ENCODE measurements at places on chromosomes 11 and 22.

GRCh38 chr11:129287920-129288319, 87.7 kb upstream of the BARX2 start:
- no peak for DNase-seq

DNA sequence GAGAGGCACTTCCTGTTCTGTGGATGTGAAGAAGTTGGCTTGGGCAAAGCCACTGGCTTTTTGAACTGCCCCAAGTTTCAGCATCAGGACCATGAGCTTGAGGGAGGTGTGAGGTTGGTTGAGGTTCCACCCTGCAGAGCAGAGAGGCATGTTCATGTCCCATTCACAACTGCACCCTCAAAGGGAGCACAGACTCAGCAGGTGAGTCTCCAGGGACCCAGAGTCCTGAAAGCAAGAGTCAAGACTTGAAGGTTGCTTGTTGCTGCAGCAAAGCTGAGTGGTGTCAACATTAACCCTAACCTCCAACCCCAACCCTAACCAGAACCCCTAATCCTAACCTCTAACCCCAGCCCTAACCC, 556.3 kb downstream of the BRD1 start:
- DNase-seq: no peak

GRCh38 chr11:36388951-36389350, 92.9 kb downstream of the PRR5L start:
- no peak for DNase-seq

DNA sequence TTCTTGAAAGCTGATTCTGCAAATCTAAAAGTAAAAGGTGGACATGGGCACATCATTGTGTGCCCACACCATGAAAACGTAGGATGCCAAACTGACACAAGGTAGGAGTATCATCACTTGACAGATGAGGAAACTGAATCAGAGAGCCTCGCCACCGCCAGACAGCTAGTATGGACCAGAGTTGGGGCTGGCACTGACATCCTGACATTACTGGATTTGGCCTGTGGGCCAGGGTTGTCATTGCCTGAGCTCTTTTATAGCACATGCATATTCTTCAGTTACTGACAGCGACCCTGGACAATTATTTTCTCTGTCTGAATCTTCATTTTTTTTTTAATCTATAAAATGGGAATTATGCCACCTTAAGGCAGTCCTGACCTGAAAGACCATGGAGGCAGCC, 16.5 kb downstream of the USP35 start:
- no peak for DNase-seq

DNA sequence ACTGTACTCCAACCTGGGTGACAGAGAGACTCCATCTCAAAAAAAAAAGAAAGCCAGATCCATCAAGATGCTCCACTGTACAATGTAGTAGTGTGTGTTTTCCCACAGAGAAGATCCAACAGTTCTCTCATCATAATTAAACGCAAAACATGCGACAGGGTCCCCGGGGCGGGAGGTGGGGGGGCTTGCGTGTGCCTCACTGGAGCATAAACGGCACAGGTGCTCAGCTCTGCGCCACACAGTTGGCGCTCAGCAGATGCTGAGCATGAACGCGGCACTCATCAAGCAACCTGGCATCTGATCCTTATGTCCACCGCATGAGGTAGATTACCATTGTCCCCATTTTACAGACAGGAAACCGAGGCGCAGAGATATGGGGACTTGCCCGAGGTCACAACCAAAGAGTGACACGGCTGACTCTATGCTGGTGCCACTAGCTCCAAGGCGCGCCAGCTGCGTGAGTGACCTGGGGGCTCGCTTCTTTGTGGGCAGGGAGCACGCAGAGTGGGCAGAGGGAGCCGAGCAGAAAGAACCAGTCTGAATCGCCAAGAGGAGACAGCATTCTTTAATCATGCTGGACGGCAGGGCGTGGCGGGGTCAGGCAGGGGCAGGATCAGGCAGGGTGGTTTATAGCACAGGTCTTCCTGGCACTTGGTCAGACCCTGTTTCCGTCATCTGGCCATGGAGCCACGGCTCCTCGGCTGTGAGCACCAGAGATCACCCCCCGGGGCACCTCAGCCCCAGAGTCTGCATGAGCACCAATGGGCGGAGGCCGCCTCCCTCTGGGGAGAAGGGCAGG, 8.2 kb downstream of the C1QTNF6 start:
- DNase-seq: no peak

DNA sequence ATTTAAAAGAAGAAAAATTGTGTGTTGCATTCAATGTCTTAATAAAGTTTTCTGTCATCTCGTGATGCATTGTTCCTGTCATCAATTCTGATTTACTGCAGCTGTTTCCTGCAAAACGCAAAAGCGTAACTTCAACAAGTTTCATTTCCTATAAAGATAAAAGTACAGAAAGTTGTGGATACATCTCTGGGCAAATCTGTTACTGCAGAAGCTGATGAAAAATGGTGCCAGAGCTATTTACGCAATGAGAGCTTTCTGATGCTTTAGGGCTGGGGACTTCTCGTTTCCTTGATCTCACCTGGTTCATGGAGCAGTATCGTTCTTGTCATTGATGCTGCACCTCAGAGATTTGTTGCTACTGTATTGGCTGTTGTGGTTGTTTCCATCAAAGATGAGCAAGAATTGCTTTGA, 15.5 kb upstream of the MS4A12 start:
- DNase-seq: no peak

DNA sequence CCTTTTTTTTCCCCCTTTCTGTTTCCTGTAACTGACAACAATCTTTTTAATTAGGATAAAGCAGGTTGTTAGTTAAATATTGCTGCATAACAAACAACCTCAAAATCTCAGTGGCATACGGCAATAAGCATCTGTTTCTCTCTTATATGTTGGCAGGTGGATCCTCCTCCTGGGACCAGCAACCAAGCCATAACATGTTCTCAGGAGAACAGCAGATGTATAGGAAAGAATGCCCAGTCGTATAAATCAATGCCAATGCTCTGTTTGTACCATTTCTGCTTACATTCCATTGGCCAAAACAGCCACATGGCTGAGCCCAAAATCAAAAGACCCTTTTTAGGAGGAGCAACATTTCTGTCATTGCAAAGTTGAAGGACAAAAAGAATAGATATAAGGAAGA, 445.7 kb downstream of the AASDHPPT start:
- DNase-seq: no peak

GRCh38 chr11:68528630-68529029, 68.1 kb downstream of the PPP6R3 start:
- no peak for DNase-seq

DNA sequence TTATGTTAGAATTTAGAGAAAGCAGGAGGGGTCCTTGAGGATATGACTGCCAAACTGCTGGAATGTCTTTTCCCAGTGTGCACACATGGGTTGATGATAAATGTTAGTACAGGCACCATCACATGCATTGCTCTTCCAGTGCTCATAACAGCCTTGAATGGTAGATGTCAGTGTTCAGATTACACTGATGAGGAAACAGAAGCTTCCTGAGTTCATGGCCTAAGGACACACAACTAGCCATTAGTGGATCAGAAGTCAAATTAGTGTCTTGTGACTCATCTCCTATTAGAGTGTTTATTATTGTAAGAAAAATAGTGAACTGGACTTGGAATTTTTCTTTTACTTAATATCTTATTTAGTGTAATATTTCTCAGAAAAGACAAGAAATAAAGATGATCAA, 241.5 kb downstream of the DDX10 start:
- no peak for DNase-seq

DNA sequence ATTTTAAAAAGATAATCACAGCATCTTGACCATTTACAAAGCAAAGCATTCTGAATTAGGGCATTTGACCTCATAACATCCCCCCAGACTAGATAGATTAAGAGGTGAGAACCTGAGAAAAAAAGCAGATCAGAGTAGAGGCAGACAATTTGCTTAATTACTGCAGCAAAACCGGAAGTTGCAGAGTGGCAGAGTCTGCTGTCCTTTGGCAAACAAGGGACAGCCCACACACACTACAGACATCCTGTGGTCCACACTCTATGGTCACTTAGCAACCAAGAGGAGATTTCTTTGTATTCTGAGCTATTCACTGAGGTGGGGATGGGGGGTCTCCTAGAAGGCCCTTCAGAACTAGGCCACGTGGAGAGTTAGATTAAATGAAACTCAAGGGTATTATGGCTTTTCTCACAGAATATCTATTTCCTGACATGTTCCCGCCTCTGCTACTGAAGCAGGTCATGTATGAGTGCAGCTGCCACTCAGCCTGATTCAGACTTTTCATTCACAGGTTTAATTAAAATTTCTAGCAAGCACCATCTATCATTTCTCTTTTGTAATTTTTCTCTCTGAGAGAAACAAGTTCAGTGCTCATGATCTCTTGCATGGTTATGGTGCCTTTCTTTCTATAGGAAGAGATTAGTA, 48.5 kb downstream of the SVIP start:
- DNase-seq: no peak

DNA sequence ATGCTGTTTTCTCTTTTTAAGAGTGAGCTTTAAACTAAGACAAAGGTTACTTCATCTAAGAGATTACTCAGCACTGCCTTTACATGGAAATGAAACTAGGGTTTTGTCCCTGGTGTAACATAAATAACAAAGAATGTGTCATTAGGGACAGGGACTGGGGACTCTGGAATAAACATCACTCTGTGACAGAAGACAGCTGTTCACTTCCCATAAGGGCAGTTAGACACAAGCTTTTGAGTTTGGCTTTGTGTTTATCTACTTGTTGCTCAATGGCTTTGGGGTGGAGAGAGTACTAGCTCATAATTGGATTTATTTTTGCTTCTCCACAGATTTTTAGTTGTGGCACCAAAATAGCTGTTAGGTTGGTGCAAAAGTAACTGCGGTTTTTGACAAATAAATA, 154.5 kb downstream of the OR4C45 start:
- no peak for DNase-seq

DNA sequence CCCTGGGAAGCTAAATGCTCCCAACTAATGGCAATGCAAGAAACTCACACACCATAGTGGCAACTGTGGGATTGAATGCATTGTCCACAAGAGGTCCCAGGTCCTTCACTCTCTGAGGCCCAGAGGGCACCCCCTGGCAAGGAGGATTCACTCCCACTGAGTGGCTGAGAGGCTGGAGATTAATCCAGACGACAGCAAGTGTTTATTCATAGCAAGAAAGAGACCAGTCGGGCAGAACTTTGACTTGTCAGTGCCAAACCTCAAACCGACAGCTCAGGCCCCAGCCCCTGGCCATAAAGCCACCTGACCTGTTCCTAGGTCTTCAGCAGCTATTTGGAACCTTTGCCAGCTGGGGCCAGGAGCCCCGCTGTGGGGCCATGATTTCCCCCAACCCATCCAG, 54.5 kb upstream of the MPEG1 start:
- DNase-seq: no peak

DNA sequence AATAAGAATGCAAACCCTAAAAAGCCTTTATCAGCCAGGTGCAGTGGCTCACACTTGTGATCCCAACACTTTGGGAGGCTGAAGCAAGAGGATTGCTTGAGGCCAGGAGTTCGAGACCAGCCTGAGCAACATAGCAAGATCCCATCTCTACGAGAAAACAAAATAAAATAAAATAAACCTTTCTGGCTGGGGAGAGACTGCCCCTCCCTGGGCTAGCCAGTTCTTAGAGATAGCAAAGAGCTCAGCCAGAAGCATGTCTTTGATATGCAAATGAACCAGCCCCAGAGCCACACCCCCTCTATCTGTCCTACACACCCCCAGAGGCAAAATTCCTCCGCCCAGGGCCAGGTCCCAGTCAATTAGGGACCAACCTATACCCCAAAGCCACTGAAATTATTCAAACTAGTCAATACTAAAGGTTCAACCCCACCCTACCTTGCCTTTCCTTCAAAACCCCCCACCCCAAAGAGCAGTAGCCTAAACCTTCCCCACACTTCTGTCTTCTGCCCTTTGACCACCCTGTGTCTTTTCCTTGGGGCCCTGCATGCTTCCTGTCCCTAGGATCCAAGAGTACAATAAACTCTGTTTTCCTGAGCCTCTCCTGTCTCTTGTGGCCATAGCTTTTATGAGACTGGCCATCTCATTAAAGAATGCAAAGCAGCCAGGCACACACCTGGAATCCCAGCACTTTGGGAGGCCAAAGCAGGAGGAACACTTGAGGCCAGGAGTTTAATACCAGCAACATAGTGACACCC, 37.3 kb upstream of the CXCR5 start:
- DNase-seq: no peak

- no peak for DNase-seq
Measured at GRCh38 chr22:23608583-23608982, 23.5 kb downstream of the DRICH1 start.

DNA sequence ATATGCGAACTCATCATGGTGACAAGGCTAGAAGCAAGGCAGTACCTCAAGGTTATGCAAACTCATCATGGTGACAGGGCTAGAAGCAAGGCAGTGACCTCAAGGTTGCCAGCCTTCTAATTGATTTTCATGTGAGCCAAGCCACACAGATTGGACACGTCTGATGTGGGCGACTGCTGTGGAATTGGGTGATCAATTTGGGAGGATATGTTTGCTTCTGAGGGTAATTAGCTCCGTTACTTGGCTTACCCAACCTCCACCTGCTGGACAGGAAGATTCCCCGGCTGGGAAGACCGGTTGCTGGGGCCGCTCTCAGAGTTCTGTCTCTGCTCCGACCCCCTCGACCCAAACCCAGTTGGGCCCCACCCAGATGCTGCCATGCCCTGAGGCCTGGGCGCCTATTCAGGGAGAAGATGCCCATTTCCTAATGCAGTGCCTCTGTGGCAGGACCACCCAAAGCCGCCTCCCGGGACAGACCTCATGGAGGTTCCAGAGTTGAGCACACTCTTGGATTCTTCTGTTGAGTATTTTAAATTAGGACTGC, 69.9 kb upstream of the SHANK2 start:
- no peak for DNase-seq

GRCh38 chr22:19597399-19597735, 73.2 kb upstream of the CLDN5 start:
- no peak for DNase-seq

DNA sequence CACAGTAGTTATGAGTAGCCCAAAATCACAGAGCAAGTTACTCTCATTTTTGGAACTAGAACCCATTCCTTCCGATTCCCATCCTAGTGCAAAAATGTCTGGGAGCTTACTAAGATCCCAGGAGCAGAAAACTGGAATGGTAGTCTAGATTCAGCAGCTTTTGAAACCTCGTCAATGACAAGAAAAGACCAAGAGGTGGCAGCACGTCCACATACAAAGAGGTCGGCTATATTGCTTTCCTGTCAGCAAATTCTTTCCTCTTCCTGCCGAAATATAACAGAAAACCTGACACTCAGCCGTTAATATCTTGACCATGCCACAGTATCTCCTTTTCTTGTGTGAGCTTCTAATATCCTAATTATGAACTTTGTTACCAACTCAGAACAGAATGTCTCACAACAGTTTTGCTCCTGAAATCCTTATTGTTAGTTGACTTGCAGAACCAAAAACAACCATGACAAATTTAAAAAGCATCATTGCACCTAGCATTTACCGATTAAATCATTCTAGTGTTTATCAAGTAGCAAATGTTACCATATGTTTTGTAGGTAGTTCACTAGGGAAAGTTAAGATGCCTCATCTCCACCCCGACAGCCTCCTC, 92.8 kb upstream of the OR9G4 start:
- peak; percentile 12 for DNase-seq

- DNase-seq: no peak
Measured at GRCh38 chr11:46363031-46363407, 15.8 kb downstream of the DGKZ start.

GRCh38 chr11:100681064-100681502, 6.0 kb upstream of the ARHGAP42 start:
- no peak for DNase-seq
